Left colon (tissue), 2 donors: ENCODE measurements at places on chromosomes 2 and 18.

- DNase-seq: no peak
These were observed 34.8 kb downstream of the SNTG2 start for GRCh38 chr2:985317-985898.

DNA sequence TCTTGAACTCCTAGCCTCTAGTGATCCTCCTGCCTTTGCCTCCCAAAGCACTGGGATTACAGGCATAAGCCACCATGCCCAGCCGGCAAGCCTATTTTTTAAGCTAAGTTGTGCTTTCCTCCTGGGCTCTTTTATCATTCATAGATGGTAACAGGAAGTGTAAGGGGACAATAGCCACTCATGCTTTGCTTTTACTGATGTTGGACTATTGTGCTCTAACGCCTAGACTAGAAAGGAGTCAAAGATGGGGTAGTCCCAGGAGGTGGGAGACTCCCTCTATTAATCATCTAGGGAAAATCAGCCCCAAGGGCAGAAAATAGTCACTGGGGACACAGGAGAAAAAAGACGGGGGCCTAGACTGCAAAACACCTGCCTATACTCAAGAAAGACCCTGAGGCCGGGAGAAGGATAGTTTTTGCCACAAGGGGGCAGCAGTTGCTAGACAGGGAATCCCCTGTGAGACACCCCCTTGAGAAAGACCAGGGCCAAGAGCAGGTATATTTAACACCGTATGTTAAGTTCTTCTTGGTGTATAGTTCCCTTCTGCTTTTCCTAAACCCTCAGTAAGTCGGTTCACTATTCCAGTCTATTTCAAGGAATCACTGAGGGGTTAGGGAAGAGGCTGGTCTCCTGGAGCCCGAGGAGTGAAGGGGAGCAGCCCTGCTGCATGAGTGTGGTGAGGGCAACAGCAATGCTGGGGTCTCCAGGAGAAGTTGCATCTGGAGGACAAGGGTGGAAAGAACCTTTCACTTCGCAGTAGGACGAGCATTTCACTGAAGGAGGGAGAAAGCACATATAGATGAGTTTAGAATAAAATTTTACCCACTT lies 2.1 kb upstream of the CXCR1 start:
- DNase-seq: peak; percentile 70

DNA sequence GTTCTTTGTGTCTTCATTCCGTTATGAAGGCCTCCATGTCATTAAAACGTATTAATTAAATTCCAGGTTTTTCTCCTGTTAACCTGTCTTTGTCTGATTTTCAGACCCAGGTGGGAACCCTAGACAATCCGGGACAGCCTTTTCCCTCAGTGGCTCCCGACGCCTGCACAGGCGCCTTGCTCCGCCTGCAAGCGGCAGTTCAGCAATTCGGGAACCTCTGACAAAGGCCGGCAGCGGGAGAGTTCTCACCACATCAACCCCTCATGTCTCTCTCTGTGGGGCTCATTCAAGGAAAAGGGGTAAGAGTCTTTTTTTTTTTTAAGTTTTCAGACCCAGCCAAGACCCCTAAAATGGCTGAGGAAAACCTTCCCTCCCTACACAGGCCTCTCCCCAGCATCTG lies 259.8 kb upstream of the SALL3 start:
- no peak for DNase-seq

GRCh38 chr2:109155553-109156451 lies 26.8 kb downstream of the SH3RF3 start:
- no peak for DNase-seq

DNA sequence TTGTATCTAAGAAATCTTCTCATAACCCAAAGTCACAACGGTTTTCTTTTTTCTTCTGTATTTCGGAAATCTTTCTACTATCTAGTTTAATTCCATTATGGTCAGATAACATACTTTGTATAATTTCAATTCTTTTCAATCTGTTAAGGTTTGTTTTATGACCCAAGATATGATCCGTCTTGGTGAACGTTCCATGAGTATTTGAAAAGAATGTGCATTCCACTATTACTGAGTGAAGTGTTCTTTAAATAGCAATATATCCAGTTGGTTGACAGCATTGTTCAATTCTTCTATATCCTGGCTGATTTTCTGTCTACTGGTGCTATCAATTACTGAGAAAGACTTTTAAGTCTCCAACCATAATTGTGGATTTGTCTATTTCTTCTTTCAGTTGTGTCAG lies 414.5 kb downstream of the TNS1 start:
- no peak for DNase-seq

GRCh38 chr2:68223419-68223818 lies 28.9 kb downstream of the PPP3R1 start:
- no peak for DNase-seq

DNA sequence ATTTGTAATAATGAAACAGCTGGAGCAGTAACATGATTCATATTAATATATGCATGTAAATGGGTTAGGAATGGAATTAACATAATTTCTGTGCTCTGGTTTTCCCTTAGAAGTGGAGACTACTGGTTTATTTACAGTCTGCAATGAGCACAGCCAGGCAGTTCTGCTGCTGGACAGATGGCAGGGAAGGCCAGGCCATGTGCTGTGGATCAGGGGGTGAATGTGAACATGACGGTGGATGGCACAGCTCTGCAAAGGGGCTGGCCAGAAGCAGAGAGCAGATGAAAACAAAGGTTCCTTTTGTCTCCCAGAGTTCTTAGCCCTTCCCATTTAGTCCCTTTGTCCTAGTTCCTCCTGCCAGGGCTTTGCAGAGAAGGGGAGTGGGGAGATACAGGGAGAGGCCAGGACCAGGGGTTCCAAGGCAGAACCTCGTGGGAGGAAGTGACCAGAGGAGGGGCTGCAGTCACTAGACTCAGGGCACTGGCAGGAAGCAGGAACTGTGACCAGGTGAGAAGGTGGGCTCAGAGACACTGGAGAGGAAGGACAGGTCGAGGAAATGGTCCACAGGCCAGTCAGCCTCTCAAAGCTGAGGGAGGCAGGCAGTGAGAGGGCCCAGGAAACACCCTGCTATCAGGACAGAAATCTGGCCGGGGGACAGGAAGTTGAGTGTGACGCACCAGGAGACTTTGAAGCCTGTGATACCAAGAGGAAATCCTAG lies 112.9 kb upstream of the ATP8B1 start:
- peak; percentile 40 for DNase-seq

- DNase-seq: no peak
These were observed 584.4 kb downstream of the NR4A2 start for GRCh38 chr2:155748131-155748530.

- DNase-seq: no peak
These were observed 800 bp downstream of the TTC21B start for GRCh38 chr2:165952741-165953211.

DNA sequence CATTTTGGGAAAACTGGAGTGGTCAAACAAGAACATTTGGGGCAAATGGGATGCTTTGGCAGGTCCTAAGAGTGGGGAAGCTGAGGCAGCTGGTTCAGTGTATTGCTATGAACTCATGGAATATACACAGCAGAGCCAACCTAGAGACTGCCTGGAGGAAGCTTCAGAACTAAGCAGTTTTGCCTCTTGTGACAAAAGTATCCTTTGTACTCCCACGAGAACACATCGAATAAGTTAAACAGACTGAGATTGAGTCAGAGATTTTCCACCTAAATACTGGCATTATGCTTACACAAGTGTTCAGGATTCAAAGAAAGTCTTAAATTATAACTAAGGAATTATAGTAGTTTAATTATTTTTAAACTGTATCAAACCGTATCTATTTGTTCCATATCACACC lies 5.2 kb upstream of the ARMC9 start:
- no peak for DNase-seq

- DNase-seq: no peak
These were observed 267.7 kb upstream of the SPRED2 start for GRCh38 chr2:65700004-65700651.

DNA sequence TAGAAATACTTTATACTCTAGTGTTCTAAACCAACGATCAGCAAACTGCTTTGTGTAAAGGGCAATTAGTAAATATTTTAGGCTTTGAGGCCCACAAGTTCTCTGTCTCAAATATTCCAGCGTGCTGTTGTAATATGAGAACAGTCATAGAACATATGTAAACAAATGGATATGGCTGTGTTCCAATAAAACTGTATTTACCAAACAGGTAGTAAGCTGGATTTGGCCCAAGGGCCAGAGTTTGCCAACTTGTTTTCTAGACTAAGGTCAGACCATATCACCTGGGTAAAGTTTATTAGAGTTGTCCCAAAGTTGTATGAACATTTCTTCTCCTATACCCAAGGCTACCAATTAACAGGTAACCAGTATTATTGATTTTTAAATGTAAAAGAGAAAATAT lies 303.2 kb upstream of the MC4R start:
- DNase-seq: no peak

DNA sequence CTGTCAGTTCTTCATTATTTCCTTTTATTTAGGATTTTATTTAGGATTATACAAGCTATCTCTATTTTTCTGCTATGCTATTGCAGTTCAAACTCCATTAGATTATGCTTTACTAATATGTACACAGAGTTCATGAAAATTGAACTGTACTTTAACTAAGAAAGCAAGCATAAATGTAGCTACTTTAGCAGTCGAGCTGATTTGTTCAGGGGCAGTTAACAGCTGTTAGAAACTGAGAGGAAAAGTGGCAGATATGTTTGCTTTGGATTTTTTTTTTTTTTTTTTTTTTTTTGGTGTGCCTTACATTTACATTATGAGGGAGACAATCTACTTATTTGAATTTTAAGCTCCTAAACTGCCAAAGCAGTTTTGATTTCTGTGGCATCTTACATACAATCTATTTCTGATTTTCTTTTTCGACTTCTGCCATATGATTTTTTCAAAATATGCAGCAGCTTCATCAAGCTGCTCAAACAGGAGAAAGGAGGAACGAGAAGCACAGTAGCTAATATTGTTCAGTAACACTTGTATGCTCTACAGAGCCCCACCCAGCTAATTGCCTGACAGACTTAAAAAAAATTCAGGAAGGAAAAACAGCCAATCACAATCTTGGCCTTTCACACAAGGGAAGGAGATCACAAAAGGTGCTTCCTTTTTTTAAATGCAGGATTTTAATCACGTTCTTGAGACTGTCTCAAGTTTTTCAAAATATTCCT lies 233.4 kb upstream of the SIX3 start:
- DNase-seq: no peak

GRCh38 chr18:32337347-32337746 lies 133.3 kb downstream of the GAREM1 start:
- DNase-seq: no peak

DNA sequence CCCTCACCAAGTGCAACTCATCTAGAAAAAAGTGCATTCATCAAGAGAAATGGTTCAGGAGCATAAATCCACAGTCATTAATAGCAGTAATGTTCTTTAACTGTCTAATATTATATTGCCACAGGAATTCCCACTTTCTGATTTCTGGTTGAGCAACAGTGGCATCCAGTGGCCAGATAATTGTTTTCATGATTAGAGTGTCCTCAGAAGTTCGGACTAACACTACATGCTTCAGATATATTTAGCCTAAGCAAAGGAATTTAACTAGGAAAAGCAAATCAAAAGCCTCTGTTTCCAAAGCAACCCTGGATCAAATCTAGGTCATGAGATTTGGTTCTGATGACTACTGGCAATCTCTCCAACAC lies 9.8 kb upstream of the ERBB4 start:
- DNase-seq: no peak

DNA sequence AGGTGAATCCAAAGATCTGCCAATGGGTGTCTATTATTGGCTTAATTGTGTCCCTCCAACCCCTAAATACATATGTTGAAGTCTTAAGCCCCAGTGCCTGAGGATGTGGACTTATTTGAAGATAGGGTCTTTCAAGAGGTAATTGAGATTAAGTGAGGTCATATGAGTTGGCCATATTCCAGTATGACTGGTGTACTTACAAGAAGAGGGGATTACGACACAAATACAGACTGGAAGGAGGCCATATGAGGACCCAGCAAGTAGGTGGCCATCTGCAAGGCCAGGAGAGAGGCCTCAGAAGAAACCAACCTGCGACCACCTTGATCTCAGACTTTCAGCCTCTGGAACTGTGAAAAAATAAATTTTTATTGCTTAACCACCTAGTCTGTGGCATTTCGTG lies 121.1 kb upstream of the FN1 start:
- DNase-seq: no peak

DNA sequence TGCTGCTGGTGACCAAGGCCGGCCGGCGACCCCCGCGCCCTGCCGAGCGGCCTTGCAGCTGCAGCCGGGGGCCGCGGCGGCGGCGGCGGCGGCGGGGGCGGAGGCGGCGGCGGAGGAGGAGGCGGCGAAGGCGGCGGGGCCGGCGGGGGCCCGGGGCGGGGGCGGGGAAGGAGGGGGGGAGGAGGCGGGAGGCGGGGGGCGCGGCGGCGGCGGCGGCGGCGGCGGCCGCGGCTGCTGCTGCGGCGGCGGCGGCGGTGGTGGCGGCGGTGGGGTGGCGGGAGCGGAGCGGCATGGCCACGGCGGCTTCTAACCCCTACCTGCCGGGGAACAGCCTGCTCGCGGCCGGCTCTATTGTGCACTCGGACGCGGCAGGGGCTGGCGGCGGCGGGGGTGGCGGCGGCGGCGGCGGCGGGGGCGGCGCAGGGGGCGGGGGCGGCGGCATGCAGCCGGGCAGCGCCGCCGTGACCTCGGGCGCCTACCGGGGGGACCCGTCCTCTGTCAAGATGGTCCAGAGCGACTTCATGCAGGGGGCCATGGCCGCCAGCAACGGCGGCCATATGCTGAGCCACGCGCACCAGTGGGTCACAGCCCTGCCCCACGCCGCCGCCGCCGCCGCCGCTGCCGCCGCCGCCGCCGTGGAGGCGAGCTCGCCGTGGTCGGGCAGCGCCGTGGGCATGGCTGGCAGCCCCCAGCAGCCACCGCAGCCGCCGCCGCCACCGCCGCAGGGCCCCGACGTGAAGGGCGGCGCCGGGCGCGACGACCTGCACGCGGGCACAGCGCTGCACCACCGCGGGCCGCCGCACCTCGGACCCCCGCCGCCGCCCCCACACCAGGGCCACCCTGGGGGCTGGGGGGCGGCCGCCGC lies 1.5 kb downstream of the POU3F3 start:
- no peak for DNase-seq

- no peak for DNase-seq
These were observed 143.1 kb upstream of the CAPN13 start for GRCh38 chr2:30950339-30950738.

- DNase-seq: no peak
These were observed 81.0 kb upstream of the TMEM17 start for GRCh38 chr2:62586981-62587380.

GRCh38 chr2:205475416-205475768 lies 206.9 kb upstream of the NRP2 start:
- no peak for DNase-seq

- no peak for DNase-seq
These were observed 120.7 kb downstream of the LOXHD1 start for GRCh38 chr18:46536215-46536874.

DNA sequence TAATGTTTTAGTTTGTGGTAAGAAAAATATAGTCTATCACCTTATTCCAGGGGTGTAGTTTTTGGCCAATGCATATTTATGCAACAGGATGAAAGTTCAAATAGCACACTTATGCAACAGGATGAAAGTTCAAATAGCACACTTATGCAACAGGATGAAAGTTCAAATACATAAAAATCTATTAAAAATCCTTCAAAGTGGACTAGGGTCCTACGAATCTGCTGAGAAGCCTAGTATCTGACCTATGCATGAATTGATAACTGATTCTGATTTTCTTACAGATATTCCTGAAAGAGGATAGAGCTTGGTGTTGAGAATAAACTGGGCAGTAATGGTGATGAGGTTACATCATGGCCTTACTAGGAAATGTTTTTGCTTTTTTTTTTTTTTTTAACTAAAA lies 2.8 kb downstream of the PECR start:
- DNase-seq: no peak

GRCh38 chr18:34710934-34711333 lies 836 bp downstream of the DTNA start:
- DNase-seq: no peak

GRCh38 chr2:144936442-144936841 lies 416.5 kb upstream of the ZEB2 start:
- DNase-seq: no peak
